ENCODE measurements at places on chromosomes 11 and 22.

- DNase-seq: no peak
Measured at GRCh38 chr11:63551091-63551888, 11.9 kb downstream of the PLAAT2 start.

- DNase-seq: no peak
Measured at GRCh38 chr11:113436672-113437252, 38.4 kb downstream of the DRD2 start.

DNA sequence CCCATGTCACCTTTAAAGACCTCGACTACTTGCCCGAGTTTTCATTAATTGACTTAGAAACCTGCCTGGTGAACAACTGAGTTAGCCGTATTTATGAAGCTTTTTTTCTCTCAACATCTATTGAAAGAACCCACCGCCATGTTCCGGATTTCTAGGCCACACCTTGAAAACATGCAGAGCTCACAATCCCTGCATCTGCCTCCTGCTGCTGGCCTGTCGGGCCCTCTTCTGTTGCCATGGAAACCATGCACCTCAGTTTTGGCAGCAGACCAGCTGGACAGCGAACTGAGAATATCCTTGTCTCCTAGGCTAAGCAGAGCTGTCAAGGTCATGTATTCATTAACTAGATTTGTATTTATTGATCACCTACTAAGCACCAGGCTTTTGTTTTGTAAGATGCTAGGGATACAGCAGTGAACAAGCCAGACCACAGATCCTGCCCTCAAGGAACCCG, 4.3 kb upstream of the PATZ1 start:
- DNase-seq: no peak

DNA sequence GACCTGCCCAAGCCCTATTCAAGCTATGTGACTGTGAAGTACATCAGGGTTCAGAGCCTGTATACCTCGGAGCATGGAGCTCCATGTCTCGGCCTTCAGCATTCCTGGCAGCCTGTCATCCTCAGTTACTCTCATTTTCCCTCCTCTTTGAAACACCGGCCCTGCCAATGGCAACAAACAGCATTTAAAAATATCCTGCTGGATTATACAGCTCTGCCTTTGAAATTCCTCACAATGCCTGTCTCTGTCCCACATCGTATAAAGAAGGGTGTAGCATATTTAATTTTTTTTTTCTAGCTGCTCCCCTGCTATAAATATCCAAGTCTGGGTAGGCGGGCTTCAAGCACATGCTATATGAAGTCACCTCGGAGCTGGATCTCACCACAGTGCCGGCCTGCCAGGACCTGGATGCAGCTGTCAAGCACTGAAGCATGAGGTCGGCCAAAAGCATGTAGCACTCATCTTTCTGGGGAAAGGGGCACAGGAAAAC, 11.8 kb downstream of the ABTB2 start:
- no peak for DNase-seq

DNA sequence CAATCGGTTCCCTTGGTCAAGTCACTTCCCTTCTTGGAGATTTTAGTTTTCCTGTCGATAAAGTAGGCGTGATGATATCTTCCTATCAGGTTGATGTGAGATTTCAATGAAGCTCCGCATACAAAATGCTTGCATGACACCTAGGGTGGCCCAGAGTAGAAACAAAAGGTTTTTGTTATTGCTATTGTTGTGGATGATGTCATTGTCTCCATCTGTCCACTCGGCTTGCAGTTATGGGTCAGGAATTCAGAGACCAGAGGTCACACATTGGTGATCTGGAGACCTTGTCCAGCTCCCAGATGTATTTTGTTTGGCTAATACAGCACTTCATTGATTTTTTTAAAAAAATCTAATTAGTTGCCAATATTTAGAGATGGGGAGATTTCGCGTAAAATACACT, 382.1 kb downstream of the MN1 start:
- no peak for DNase-seq

DNA sequence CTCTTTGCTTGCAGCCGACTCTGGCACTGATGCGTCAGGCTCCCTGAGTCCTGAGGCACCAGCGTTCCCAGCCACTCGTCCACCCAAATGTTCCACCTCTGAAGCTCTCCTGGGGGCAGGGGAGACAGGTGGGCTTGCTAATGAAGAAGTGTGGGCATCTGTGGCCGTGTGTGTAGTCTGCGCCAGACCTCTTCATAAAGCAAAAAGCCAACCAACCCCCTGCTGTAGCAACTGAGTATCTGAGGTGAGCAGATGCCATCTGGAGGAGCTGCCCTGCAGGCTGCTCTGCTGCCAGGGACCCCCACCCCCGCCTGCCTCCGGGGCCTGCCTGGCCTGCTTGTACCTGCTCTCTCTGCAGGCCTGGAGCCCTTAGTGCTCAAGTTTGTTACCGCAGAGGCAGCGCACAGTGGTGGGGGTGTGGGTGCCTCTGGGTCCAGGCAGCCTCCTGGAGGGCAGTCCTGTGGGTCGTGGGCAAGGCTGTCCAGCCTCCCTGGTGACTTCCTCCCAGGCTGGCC, 272.5 kb downstream of the TBC1D22A start:
- DNase-seq: no peak

DNA sequence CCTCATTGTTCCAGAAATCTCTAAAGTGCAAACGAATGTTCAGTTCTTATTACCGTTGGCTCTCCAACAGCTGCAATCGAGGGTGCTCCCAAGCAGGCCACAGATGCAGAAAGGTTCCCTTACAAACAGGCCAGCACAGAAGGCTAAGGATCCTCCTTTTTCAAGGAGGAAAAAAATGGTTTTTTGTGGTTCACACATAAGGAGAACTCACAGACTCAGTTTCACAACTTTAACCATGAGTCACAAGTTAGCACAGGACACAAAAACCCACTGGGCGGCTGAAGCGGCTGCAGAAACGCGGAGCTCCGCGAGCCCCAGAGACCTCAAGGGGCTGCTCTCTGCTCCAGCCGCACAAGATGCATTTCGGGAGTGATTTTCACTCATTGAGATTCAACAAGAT, 98.2 kb upstream of the PRR5 start:
- DNase-seq: no peak

- DNase-seq: no peak
Measured at GRCh38 chr22:27835446-27835845, 33.9 kb upstream of the MN1 start.

DNA sequence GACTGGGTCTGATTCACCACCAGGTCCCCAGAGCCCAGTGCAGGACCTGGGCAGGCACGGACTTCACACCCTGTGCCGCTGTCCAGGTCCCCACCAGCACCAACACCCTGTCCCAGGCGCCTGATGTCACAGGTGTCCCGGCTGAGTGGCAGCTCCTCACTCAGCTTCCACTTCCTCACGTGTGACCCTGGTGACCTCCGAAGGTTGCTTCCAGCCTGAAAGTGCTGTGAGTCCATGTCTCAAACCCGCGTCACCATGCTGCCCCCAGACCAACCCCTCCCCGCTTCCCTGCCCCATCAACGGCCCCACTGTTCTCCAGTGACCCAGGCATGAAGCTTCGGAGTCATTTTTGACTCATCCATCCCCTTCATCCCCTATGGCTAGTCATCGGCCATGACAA, 25.7 kb upstream of the PICK1 start:
- no peak for DNase-seq

DNA sequence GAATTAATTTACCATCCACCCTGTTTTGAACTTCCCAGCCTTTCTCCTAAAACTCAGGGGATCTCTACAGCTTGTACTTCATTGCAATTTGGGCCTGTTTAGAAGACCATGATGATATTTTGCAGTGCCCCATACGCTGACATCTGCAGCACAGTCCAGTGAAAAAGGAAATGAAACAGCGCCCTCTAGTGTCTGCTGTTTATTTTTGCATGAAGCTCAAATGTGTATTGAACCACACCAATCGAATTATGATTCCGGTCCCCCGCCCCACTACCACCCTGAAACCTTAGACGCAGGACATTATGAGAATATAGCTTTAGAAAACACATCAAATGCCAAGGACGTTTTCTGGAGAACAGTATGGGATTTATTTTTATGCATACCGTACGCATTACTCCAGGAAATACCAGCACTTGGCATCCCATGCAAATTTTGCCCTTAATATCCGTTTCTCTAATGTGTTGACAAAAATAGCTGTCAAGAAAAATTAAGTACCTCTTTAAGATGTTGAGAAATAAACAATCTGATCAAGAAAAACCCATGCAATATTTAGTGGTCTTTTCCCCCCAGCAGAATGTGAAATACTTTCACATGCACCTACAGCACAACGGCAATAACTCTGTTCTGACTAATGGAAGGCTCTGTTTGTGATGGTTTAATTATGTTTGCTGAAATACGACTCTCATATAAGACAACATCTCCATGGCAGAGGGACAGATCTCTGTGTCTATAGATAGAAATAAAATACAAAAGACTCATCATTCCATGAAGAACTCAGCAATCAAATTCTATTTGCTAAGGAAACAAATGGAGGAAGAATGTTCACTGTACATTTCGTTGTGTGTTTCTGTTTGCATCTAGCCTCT, 93.9 kb downstream of the TECTA start:
- DNase-seq: peak; percentile 6

DNA sequence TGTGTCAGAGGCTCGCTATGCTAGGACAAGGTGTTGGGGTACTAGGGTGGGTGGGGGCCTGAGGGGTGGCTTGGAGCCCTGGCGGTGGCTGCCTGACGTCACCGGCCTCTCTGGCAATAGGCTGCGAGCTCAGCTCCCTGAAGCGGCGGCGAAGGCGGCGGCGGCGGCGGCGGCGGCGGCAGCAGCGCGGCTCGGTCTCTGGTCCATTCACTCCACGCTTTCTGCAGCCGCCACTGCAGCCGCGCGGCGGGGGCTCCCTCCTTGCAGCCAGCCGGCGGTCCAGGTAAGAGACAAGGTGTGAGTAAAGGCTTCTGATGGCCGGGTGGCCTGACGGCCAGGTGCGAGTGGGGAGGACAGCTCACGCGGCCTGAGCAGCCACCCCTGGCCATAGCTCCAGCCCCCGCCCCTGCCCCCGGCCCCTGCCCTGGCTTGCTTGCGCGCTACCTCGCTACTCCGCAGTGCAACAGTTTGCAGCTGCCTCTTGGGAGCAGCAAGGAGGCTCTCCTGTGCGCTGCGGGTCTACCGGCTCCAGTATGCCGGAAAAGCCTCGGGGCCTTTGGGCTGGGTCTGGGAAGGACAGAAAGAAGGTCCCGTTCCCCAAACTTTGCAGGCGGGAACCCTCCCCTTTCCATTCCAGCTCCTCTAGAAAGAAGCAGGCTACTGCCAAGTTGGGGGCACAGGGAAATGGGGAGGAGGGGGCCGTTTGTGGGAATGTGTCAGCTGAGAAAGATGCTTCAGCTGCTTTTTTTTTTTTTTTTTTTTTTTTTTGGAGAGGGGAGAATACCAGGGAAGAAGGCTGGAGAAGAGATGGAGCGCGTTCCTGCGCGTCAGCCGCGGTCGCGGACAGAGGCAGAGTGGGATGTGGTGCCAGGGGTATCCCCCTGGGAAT, at the start of gene C11orf87:
TSS of gene C11orf87 (plus strand) at position 210 of the 889 bp plus-strand sequence. CDS start 1,444 bp downstream, outside the sequence.
- no peak for DNase-seq

DNA sequence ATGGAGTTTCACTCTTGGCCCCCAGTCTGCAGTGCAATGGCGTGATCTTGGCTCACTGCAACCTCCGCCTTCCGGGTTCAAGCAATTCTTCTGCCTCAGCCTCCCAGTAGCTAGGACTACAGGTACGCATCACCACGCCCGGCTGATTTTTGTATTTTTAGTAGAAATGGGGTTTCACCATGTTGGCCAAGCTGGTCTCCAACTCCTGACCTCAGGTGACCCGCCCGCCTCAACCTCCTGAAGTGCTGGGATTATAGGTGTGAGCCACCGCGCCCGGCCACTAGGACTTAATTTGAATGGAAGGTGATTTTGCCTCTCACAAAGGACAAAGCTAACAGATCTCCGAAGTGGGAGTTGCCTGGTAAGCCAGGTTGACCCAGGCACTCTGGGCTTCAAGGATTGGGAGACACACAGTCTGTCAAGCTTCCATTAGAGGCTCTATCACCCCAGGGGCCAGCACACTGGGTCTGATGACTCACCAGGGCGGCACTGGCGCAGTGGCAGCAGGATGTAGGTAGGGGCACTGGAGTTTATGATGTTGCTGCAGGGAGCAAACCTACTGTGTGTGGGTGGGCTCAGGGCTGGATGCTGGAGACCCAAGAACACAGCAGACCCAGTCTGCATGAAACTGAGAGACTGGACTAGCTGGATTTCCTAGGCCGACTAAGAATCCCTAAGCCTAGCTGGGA, 17.8 kb upstream of the KCTD14 start:
- no peak for DNase-seq

DNA sequence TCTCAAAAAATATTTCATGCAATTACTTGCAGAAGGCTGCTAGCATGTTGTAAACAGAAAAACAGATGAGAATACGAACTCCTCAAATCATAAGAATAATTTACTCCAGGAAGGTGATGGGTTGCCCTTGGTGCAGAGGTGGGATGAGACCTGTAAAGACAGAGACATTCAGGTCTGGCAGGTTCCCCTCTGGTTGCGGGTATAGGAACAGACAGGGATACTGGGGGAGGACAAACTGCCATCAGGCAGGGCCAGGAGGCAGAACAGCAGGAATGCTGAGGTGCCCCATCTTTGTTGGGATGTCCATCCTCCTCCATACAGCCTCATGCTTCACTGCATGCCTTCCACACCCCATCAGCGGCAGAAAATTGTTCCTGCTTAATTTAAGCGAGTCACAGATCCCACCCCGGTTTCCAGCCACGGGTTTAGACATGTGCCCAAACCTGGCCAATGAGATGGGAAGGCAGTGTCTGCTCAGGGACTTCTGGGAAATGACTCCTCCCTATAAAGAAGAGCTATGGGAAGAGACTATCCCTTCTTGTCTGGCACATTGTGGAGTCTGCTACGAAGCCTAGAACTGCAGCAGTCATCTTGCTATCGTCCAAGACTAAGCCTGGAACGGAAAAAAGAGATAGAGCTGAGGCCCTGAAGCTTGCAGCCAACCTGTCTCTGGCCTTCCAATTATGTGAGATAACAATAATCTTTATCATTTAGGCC, 23.1 kb upstream of the IRAG1 start:
- no peak for DNase-seq

GRCh38 chr22:22773427-22773826, 114.2 kb upstream of the IGLL5 start:
- DNase-seq: no peak

GRCh38 chr11:81039916-81040524, 1599.2 kb upstream of the TENM4 start:
- no peak for DNase-seq

DNA sequence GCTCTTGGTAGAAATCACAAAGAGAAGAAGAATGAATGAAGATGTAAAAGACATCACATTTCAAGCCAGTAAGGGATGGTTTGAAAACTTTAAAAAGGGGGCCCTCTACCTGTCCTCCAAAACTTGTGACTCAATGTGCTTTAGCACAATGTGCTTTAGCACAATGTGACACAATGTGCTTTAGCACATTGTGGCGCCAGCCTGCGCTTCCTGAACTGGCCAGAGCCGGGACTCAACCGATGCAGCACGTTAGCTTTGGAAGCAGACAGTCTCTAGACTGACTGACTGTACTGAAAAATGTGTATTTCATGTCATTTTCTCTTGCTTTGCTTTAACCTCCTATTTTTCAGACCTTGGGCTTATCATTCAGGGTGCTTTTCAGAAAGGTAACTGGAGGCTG, 63.5 kb downstream of the FAM83F start:
- DNase-seq: peak; percentile 38

- no peak for DNase-seq
Measured at GRCh38 chr22:36232715-36233401, 6.5 kb downstream of the APOL2 start.

- no peak for DNase-seq
Measured at GRCh38 chr11:8933931-8934330, 1.2 kb upstream of the C11orf16 start.

- DNase-seq: no peak
Measured at GRCh38 chr22:44729391-44730021, 22.9 kb upstream of the ARHGAP8 start.

Measured in GDM1 (cell line).